NCI-H226 (cell line): ENCODE measurements at places on chromosomes 16 and 17.

DNA sequence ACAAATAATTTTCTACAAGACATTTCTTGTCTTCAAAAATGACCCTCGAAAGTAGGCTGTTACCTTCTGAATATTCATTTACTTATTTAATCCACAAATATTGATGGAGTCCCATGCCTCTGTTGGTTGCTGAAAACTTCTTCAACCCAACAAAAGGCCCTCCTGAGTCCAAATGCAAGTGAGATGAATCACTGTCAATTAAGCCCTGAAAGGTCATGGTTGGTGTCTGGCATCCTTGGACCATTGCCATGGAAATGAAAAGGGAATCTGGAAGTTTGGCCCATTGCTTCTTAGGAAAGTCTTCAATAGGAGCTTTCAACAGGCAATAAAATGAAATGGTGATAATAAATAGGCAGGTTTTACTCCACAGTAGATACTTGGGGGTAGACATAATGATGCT is 364.7 kb upstream of the DYNLRB2 start:
- DNase-seq, result no peak

GRCh38 chr17:4744999-4745969 is 5.6 kb upstream of the CXCL16 start:
- DNase-seq, result no peak

GRCh38 chr16:79069633-79070032 is 530.9 kb downstream of the MAF start:
- DNase-seq, result no peak

- no peak for DNase-seq
Observed at GRCh38 chr16:46991729-46992704, 18.5 kb upstream of the DNAJA2 start.

- no peak for DNase-seq
Observed at GRCh38 chr16:23570992-23571632, 13.6 kb downstream of the UBFD1 start.

- DNase-seq, result peak; percentile 94
Observed at GRCh38 chr16:80938004-80938878, 68.4 kb downstream of the CMC2 start.

DNA sequence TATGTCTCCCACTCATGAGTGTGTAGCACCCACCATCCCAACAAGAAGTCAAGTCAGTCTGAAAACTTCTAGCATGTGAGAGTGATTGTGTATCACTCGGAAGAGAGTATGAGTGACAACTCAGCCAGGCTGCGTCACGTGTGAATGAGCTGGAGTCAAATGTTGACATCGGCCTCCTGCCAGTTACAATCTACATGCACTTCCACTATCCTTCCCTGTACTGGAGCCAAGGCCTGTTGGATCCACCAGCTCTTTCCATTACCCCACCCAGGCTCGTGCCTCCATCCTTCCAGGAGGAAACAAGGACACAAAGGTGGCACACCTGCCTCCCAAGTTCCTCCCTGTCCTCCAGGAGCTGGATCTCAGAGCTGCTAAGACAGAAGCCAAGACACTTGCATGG is 64.5 kb downstream of the ASIC2 start:
- DNase-seq, result no peak

DNA sequence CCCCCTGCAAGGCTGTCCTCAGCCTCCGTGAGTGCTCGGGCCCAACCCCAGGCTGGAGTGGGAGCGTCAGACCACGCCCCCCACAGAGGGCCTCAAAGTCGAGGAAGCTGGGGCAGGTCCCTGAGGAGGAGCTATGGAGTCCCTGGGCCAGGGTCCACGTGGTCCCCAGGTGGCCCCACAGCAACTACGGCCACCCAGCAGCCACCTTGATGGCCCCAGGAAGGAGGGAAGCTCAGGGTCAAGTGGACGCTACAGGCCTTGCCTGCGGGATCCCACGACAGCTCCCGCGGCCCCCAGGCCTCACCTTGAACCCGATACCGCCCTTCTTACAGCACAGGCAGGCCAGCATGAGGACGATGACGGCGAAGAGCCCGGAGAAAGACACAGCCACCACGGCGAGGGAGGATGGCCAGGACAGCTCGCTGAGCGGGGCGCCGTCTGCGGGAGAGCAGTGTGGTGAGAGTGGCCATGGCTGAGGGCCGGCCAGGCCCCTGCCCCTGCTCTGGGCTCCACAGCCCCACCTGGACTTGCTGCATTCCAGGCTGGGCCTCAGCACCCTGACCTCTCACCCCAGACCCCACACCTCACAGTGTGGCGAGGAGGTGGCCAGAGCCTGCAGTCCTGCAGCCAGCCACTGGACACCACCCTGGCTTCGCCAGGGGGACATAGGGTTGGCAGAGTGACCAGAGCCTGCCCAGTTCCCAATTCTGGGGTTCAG is 31.1 kb upstream of the PVALEF start:
- no peak for DNase-seq

DNA sequence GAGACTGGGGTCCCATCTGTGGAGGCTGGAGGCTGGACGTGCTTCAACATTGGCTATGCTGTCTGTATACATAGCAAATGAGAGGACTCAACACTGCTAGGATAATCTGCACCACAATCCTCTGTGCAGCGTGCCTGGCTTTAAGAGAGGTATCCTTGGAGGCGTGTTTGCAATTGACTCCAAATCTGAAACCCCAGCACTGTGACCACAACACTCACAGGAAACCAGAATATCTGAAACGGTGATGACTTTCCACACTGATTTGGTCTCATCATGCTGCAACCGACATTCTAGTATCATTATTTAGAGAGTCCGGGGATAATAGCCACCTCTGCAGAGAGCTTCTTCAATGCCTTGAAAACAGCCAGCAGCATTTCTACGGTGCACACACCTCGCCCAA is 35.1 kb downstream of the TLE7 start:
- DNase-seq, result no peak

- no peak for DNase-seq
Observed at GRCh38 chr17:73069841-73070240, 22.6 kb downstream of the SLC39A11 start.

GRCh38 chr17:3730881-3731429 is 7.3 kb downstream of the HASPIN start:
- DNase-seq, result no peak

GRCh38 chr17:49994085-49995054 is 654 bp downstream of the DLX3 start:
- DNase-seq, result no peak

- no peak for DNase-seq
Observed at GRCh38 chr16:67397036-67397801, 3.9 kb upstream of the TPPP3 start.

DNA sequence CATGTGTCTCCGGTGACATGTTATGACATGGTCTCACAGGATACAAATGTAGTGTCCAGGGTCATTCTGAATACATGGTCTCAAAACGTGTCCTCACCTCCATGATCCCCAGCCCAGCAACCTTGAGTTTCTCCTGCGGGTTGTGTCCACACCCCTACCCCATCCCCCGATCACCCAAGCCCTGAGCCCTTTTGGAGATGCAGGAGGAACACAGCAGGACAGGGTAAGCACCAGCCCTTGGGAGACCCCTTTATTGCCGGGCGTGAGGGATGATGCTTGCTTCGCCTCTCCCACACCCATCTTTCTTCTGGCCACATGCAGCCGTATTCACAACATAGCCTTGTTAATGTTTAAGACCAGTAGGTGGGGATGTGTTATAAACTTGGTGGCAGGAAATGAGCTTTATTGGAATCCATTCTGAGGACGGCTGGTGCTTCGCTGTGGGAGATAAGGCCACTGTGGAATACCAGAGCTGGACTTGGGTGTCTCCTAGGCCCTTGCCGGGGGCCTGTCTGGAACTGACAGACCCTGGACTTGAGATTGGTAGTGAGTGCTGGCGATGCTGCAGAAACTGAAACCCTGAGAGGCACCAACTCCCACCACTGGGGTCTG is 5.5 kb downstream of the TMEM132E start:
- peak; percentile 10 for DNase-seq

- peak; percentile 35 for DNase-seq
Observed at GRCh38 chr17:37797206-37797605, 52.3 kb upstream of the HNF1B start.

DNA sequence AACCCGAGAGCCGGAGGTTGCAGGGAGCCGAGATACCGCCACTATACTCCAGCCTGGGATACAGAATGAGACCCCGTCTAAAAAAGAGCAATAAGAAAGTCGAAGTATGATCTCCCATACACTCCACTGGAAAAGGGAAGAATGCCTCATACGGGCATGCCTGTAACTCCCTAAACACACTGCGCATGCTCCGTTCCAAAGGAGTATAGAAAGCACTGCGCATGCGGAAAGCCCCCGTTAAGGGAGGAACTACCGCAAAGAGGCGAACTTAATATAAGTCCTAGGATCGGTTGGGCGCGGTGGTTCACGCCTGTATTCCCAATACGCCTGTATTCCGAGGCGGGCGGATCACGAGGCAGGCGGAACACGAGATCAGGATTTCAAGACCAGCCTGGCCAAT is 313.1 kb upstream of the ERCC4 start:
- DNase-seq, result no peak

DNA sequence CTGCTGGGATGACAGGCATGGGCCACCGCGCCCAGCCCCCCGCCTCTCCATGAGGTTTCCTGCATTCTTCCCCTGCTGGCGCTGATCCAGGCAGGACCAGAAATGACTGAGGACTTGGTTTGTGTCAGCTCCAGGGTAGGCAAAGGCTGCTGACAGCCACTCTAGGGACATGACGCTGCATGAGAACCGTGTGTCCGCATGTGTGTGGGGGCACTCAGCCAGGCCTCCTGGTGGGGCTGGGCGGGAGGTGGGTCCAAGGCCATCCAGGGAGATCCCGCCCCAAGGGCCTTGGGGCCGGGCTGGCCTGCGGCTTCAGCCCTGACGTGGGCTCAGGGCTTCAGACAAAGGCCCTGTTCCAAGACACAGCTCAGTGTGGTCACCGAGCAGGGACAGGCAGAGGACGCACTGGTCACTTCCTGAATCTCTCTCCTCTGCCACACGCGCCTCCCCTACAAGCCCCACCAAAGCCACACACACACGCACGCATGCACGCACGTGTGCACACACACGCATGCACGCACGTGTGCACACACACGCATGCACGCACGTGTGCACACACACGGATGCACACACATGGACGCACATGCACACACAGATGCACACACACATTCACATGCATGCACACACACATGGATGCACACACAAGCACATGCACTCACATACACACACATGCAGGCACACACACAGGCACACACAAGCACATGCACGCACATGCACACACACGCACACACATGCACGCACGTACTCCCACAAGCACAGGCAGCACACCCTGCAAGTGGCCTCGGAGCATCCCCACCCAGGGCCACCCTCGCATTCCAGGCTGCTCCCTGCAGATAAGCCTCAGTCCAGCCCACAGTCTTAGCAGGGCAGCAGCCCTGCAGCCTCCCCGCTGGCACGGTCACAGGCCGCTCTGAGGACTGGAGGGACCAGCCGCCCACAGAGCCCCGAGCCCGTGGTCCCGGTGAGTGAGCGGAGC is 5.3 kb upstream of the TMEM204 start:
- no peak for DNase-seq

DNA sequence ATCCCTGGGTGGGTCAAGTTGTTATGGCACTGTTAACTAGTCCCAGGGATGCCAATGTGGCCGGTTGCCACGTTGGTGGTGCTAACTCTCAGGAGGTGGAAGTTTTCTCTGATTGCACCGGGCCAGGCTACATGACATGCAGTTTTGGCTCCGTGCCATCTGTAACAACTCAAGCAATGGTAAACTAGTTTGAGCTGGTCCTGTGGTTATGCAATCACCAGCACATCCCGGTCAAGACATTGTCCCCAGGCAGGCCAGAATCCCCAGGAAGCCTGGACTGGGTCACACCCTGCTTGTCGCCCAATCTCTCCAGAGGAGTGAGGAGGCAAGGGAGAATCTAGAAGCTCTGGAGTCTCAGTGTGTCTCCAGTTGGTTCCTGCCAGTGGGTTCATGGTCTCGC is 10.1 kb upstream of the CCL17 start:
- no peak for DNase-seq

DNA sequence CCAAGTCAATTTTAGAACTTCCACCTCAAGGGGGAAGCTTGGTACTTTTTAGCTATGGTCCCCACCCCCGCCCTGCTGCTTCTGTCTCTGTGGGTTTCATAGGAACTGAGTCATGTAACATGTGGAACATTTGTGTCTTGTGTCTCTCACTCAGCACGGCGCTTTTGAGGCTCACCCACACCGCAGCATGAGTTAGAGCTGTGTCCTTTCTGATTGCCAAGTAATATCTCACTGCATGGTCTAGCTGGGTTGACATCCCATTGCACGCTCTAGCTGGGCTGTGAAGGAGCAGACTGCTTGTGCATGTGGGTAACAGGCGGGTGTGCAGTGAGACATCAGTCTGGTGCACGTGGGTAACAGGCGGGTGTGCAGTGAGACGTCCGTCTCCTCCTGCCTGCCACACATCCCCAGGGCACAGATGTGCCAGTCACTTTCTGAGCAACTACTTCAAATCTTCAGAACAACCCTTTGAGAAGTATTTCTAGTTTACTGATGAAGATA is 26.4 kb upstream of the SLC7A5 start:
- no peak for DNase-seq

- peak; percentile 7 for DNase-seq
Observed at GRCh38 chr17:15334266-15334665, 7.1 kb downstream of the TEKT3 start.

- DNase-seq, result no peak
Observed at GRCh38 chr16:55948230-55948629, 73.1 kb upstream of the CES5A start.

- no peak for DNase-seq
Observed at GRCh38 chr17:6377906-6378305, 57.0 kb downstream of the AIPL1 start.

- DNase-seq, result no peak
Observed at GRCh38 chr16:53812914-53813313, 109.0 kb downstream of the FTO start.

DNA sequence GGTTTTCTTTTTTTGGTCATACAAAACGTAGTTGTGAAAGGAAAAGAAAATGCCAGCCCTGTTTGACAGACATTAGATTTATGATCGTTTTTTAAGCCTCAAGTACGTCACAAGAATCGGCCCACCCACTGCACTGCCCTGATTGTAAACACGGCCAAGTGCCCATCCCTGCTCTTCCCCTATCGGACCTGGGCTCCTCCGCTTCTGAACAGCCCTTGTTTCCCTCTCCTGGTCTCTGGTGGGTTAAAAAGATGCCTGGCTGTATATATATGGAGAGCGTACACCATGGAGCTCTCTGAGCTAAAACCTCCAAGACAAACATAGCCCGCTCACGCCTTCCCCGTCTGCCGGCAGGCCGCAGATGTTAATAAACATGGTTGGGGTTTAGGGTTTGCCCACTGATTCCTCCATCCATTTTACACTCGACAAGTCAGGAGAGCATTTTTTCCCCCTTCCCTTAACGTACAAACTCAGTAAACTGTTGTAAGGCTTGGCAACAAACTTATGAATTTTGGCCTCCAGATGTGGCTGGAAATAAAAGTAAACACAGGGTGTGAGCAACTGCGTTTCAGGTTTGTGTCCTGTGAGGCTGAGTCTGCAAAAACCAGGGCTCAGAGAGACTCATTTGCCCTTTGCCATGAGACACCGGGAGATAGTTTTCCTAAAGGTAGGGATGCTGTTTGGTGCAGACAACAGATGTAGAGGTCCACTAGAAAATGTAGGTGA is 325.9 kb downstream of the SOX9 start:
- DNase-seq, result no peak

- DNase-seq, result no peak
Observed at GRCh38 chr17:11639736-11640462, 41.6 kb downstream of the DNAH9 start.

- DNase-seq, result no peak
Observed at GRCh38 chr17:3921502-3922319, 5.4 kb upstream of the P2RX1 start.
